ENCODE measurements at places on chromosomes 4 and X.
A peak's percentile ranks its signal among the peaks of the same experiment; 100 is the strongest.

DNA sequence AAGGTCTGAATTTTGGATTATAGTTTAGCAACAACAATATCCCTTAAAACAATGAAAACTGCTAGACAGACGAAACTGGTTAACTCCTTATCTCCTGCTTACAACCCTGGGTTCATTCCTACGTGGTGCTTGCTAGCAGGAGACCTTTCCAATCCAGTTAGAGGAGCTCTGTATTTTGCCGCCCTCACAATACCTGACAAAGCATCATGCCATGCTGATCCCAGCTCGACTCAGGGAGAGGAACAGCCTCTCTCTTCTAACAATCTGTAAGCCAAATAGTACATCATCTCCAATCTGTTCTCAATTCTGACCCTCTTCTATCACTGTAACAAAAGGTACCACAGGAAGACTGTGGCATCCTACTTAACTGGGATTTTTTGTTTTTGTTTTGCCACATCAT lies 74.4 kb downstream of the PAPSS1 start:
- no peak for DNase-seq

DNA sequence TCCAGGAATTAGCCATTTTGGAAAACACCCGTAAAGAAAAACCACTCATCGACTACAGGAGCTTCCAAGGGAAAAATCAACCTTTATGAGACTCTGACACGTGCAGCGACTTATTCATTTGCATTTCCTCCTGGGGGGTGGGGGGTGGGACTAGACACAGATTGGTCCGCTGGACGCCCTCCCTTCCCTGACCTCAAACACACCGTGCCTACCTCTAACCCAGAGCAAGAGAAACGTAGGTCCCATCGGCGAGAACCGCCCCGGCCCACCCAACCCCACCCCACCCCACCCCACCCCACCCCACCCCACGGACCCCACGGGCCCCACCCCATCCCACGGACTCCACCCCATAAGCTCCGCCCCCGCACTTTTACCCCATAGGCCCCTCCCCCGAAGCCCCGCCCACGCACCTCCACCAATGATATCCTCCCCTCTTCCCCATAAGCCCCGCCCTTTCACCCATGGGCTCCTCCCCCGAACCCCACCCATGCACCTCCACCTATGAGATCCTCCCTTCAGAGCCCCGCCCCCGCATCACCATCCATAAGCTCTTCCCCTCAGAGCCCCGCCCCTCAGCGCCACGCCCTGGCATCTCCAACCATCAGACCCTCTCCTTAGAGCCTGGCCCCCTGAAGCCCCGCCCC lies 1.1 kb downstream of the GTPBP6 start:
- peak; percentile 86 for DNase-seq

- no peak for DNase-seq
These were observed 144.9 kb downstream of the PALLD start for GRCh38 chr4:168641811-168642140.

DNA sequence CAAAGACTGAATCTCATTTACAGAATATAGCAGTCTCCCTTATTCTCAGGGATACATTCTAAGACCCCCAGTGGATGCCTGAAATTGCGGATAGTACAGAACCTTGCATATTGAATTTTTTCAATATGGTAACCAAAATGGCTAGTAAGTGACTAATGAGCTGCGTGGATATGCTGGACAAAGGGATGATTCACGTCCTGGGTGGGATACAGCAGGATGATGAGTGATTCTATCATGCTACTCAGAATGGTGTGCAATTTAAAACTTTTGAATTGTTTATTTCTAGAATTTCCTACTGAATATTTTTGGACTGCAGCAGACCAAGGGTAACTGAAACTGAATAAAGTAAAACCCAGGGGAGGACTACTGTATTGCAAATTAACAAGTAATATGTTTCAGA lies 66.7 kb downstream of the STAG2 start:
- DNase-seq, result no peak

GRCh38 chrX:24025741-24026403 lies 1.1 kb downstream of the KLHL15 start:
- DNase-seq, result peak; percentile 8

DNA sequence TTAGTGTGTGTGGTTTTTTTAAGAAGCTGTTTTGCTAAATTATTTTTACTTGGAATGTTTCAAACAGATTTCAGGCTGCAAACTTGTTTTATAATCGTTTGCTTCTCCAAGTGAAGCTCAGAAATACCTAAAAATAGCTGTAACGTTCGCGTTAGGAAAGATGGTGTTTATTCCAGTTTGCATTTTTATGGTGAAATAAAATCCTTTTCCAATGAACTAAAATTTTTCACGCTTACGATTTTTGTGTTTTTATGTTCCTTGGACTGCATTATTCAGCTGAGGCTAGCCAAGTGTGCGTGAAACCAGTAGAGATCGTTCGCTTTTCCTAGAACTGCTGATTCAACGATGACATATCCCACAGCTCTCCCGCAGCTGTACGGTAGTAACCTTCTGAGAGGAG lies 10.9 kb downstream of the AKAP17A start:
- no peak for DNase-seq

DNA sequence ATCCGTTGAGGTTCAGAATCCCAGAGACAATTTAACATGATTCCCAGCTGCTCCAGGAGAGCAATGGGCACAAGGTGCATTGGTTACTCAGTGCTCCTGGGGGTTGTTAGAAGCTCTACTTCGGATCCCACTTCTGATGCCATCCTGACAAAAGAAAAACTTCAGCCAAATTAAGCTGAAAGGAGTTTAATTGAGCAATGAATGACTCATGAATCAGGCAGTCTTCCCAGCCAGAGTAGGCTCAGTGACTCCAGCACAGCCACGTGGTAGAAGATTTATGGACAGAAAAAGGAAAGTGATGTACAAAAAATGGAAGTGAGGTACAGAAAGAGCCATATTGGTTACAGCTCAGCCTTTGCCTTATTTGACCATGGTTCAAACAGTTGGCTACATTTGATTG lies 95.7 kb downstream of the PWWP3B start:
- no peak for DNase-seq

DNA sequence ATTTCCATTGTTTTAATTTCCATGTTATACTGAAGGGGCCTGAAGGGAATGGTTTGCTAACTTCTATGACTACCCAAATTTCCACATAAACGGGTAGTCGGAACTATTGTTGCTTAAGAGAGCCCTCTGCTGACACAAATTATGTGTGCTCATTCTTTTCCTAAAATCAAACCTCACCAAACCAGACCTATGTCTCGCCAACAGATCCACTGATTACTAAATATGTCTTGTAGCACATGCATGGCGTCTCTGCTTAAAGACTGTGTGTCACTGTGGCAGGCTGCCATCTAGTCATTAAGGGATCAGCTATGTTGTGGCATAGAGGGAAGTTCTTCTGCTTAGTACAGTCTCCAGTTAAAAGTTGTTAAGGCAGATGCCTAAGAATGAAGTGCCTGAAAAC lies 25.1 kb downstream of the PIR start:
- DNase-seq, result no peak

GRCh38 chr4:159435561-159436023 lies 332.7 kb downstream of the RAPGEF2 start:
- no peak for DNase-seq

- no peak for DNase-seq
These were observed 5.3 kb upstream of the COMMD8 start for GRCh38 chr4:47468706-47469365.

- no peak for DNase-seq
These were observed 16.6 kb downstream of the HSD17B13 start for GRCh38 chr4:87306056-87306455.

GRCh38 chrX:39309721-39310152 lies 508.5 kb downstream of the MID1IP1 start:
- DNase-seq, result peak; percentile 48

- DNase-seq, result no peak
These were observed 833.3 kb upstream of the INTU start for GRCh38 chr4:126799416-126799815.

DNA sequence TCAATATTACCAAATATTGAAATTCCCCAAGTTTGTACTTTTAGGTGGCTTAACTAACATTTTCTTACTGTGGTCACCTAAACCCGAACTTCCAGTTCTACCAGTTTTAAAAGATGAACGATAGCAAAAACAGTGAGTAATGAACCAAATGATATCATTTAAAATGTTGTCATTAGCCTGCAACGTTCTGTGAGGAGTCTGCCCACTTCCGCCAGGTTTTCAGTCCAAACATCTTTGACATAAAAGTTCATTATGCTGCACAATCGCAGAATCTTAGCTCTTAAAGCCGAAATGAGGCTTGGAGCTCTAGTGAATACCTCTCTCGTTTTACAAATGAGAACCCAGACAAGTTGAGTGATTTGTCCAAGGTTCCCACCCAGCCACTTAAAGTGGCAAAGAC lies 762 bp downstream of the PIGA start:
- DNase-seq, result no peak

DNA sequence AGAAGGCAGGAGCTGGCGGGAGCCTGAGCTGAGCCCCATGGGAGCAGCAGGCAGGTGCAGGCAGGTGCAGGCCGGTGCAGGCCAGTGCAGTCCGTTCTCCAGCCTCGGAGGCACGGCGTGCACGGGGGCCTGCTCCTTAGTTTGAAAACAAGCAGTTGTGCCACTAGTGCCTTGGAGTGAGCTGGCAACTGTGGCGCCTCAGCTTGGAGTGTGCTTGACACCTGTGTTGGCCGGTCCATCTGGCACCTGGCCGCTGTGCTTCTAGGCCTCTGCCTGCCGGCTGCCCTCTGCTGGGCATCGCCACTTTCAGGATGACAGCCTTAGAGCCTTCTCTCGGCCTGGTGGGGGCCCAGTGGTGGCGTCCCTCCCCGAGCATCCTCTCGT lies 47.9 kb downstream of the RGS12 start:
- DNase-seq, result no peak

DNA sequence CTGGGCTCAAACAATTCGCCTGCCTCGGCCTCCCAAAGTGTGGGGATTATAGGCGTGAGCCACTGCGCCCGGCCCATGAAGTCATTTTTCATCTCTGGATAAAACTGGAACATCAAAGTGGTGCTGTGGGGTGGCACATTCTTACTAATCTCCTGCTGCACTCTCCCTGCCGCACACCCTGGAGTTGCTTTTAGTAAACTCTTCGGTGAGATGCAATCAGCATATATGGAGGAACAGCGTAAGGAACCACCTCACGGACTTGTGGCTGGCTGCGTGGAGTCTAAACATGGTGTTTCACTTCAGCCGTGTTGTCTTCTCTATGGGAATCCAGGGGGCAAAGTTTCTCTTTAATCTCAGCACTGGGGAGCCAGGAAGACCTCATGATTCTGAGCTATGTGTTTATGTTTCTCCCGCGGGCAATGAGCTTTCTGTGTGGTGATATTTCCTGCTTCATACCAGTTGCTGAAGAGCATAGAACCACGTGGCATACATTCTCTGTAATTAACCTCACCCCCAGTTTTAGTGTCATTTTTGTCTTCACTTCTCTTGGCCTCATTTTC lies 2.1 kb upstream of the RHOH start:
- no peak for DNase-seq

DNA sequence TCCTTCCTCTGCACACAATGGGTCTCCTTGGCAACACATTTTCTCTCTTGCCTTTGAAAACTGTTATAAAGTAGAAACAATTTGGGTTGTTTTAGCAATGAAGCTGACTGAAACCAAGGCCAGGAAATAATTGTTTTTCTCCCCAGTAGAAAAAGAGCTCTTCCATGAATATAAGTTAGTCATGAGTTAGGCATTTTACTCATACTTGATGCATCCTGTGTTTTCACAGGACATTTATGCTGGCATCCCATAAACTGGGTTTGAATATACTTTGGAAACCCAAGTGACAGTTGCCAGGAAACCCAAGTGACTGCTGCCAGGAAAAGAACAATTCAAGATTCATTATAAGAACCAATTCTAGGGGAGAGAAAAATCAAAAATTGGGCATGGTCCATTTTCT lies 128.6 kb upstream of the NPY2R start:
- peak; percentile 7 for DNase-seq

- DNase-seq, result no peak
These were observed 210.5 kb downstream of the SH3BGRL start for GRCh38 chrX:81412428-81412827.

DNA sequence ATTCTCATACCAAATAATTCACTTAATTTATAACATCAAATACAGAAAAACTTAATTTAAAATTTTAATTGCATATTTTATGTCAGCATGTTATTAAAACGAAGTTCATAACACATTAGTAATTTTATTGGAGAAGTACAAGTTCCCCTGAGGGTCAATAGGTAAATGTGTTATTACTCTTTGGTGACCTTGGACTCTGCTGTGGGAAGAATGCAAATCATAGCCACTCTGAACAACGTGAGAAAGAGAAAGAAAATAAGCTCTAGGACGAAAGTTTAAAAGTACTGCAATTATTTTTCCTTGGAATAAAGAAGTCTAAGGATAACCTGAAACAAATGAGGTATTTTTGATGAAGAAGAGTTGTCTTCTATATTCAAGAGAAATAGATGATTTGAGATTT lies 115.2 kb downstream of the IL1RAPL2 start:
- DNase-seq, result no peak

DNA sequence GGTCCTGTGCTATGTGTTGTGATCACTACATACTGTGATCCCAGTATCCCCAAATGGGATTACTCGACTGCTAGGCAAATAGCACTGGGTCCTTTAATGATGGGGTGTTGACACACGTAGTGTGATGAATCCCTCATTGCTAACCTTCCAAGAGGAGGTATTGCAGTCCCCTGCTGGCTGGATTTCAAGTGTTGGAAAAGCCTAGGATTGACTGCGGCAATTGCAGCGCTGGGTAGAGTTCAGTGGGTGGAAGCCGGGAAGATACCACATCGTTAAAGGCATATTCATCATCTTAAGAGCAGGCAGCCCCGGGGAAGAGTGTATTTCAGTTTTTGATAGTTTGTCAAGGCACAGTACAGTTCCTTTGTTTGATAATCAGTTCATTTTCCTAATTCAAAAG lies 159.9 kb downstream of the TRIML1 start:
- DNase-seq, result no peak

GRCh38 chr4:38873290-38873944 lies 5.8 kb downstream of the FAM114A1 start:
- DNase-seq, result no peak

GRCh38 chrX:119971184-119971583 lies 27.6 kb upstream of the NKAP start:
- no peak for DNase-seq

- no peak for DNase-seq
These were observed 44.6 kb downstream of the CXorf58 start for GRCh38 chrX:23952391-23952790.

GRCh38 chrX:49976682-49977197 lies 54.3 kb downstream of the CLCN5 start:
- no peak for DNase-seq

DNA sequence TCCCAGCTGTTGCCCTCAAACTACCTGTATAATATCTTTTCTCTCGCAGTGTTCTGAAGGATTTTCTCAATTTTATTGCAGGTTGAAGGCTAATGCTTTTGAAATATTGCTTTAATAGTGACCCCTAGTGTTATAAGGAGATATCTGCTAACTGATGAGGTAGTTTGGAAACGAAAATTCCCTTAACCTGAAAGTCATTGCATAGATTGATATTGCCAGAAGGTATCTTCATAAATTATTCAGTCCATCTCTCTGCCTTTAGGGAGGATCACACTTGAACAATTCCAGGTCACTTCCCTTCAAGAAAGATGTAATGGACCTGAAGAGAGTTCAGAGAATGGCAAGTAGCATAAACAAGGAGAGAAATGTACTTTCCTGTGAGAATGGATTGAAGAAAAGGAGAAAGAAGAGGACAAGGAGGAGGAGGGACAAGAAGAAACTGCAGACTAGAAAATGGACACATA lies 44.1 kb downstream of the TIGD4 start:
- peak; percentile 59 for DNase-seq

Data from COLO829 (cell line).